ENCODE measurements at places on chromosomes 12 and 14.

GRCh38 chr14:100334904-100335303, 11.8 kb downstream of the SLC25A47 start:
- DNase-seq = no peak

GRCh38 chr12:70083677-70084020, 159.6 kb upstream of the CNOT2 start:
- DNase-seq = no peak

DNA sequence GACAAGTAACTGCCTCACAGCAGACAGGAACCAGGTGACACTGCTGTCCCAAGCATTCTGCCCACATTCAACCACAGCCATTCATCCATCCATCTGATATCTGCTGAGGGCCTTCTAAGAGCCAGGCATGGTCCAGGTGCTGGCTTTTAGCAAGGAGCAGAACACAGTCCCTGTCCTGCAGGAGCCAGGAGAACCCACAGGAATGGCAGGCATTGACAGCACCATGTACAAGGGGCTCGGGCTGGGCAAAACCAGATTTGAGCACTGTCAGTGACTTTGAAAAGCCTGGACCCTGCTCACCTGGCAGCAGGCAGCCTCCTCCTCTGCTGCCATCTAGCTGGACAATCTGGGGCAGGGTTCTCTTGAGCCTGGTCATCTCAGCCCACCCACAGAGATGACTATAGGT, 137.0 kb downstream of the ZFP36L1 start:
- DNase-seq = peak; percentile 46

DNA sequence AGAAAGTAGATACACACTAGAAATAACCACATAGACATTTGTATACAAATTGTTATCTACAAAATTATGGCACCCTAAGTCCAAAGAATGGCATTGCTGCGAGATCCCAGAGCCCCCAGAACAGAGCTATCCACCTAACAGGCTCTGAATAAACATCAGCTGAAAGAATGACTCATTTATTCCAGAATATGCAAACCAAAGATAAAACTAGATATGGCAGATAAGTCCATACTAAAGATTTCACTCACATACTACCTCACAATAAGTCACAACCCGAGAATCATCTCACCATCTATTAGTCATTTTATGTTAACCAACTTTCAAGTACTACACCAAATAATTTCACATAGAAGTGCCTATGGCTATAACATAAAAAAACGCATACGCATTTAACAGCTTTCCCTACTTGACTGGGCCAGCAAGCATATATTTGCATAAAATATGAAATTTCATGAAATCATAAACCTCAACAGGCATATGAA, 5.6 kb downstream of the CNIH1 start:
- DNase-seq = no peak

DNA sequence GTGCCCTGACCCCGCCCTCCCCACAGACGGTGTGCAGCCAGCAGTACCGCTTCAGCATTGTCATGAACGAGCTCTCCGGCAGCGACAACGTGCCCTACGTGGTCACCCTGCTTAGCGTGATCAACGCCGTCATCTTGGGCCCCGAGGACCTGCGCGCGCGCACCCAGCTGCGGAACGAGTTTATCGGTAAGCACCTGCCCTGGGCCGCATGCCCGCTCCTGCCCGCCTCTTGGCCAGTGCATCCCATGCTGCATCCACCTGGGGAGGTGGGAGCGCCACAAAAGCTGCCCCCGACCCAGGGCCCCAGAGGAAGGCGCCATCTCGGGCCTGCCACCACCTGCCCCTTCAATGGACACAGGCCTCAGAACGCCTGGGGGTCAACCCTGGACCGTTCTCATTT, 13.9 kb downstream of the INF2 start:
- no peak for DNase-seq

- DNase-seq = no peak
Measured at GRCh38 chr12:49126852-49127763, 4.1 kb downstream of the TUBA1B start.

- no peak for DNase-seq
Measured at GRCh38 chr12:93733928-93734327, 56.8 kb downstream of the CRADD start.

DNA sequence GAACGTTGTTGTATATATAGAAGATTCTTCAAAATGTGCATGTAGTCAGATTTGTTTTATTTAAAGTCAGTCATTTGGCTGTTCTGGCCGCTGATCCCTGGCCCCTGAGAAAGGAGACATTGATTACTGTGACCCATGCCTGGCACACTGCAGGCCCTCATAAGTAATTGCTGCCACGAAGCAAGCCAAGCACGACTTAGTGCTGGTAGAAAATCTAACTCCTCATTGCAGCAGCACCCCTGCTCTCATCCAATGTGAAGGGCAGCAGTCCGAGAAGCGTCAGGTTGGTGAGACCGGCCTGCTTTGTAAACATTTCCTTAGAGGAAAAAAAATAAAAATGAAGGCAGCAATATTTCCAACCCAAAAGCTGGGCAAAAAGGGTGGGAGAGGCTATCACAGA, 22.8 kb upstream of the TMTC2 start:
- DNase-seq = no peak

DNA sequence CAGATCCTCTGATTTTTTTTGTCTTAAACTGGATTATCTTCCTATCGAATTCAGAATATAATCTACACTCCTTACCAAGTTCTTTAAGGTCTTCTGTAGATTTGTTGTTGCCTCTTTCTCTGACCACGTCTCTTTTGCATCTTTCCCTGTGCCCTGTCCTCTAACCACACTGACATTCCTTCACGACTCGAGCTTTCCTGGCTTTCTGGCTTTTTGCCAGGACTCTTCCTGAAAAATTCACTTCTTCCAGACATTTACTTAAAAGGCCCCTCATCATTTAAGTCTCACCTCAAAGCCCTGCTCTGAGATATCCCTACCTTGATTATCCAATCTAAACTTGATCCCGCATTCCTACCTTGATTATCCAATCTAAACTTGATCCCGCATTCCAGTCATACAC, 422.3 kb upstream of the DCN start:
- DNase-seq = no peak

DNA sequence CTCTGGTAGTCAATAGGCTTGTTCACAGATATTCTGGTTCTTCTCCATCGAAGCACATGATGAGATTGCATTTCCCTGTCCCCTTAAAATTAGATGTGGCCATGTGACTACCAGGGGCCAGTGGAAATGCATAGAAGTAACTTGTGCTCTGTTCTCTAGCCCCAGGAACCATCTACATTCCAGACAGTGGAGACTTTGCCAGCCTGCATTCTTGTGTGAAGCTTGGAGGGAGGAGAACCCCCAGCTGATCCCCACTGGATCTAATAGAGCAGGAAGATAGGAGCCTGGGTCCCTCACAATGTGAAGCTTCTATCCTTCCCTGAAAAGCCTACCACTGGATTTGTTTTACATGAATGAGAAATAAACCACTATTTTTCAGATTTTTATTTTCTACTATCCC, 130.1 kb downstream of the KITLG start:
- DNase-seq = no peak

GRCh38 chr12:126493366-126494108, 1428.3 kb downstream of the AACS start:
- no peak for DNase-seq

DNA sequence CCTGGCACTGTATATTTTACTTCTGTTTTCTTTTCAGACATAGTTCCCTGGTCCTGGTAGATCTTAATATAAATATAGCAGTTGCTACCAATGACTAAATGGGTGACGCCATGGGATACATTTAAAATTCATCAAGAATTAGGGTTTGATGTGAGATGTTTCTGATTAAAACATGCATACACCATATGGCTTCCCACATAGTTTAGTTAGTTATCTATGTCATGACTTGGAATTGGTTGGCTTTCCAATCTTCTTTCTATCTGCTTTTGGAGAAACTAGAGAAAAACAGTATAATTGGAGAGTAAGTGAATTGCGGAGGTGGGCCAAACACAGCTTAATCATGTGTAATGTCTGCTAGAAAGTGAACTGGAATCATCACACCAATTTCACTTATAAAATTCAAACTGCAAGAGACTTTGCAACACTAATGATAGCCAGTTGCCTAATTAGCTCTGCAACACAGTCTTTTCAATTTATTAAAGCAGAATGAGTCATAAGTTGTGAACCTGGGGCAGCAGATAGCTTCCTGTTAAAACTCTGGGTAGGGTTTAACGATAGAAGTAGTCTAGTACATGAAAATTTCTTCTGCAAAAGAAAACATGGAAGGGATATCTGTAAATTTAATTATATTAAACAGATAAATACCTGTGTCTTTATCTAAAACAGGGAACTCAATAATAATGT, 295.2 kb downstream of the SLC16A7 start:
- DNase-seq = no peak

DNA sequence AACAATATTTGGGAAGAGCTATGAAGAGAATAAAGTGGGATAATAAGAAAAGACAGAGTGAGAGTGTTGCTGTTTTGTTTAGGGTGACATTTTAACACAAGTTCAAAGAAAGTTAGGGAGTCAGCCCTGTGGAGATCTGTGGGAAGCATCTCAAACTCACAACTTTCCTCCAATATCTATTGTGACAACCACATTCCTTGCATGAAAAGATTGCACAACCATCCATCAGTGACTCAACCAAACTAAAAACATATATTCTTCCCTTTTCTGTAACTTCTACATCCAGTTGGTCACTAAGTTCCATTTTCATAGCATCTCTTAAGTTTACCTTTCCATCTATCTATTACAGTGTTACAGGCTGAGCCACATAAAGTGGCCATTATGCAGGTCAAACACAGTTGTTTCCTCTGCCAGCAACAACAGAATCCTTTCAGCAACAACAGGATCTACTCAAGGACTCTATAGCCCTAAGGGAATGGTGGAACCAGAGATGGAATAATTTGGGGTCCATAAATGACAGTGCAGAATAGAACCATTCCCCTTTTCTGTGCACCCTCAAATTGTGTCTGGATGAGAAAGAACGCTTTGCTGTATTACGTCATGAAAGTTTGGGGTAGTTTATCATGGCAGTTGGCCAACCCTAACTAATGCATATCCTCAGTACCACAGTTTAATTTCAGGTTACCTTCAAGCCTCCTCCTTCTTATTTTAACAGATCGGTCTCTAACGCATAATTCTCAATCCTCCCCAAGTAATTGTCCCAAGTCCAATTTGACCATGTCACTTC, 118.8 kb downstream of the ST8SIA1 start:
- no peak for DNase-seq

- DNase-seq = no peak
Measured at GRCh38 chr12:125755512-125755911, 690.3 kb downstream of the AACS start.

- DNase-seq = no peak
Measured at GRCh38 chr12:57756406-57757341, 1.8 kb downstream of the MARCHF9 start.

DNA sequence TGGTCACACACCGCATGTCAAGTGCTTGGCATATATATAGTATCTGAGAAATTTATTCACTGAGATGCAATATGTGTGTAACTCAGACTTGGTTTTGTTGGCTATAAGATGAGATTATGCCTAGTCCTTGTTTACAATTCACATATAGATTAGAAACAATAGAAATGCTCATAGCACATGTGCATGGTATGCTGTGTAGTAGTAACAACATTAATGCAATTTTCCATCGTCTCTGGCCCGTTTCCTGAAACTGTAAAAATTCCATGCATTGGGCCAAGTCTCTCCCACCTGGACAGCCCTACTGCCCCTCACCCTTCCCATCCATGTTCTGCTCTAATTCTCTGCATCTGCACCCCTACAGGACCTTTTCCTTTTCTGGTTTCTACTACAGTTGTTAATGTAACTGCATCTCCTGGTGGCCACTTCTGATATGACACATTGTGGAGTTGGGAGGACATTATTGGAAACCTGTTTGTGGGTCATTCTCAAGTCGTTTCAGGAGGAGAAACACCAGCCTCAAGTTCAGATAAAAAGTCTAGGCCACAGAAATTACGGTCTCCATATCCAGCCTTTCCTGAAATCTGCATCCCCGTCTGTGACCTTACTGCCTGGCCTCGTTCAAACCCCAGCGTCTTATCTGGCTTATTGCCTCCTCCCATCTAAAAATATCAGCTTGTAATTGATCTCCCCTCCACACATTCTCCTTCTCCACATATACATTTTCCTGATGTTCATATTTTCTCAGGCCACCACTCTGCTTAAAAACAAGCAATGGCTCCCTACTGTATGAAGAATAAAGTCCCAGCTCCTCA, 37.5 kb downstream of the EMP1 start:
- DNase-seq = no peak

DNA sequence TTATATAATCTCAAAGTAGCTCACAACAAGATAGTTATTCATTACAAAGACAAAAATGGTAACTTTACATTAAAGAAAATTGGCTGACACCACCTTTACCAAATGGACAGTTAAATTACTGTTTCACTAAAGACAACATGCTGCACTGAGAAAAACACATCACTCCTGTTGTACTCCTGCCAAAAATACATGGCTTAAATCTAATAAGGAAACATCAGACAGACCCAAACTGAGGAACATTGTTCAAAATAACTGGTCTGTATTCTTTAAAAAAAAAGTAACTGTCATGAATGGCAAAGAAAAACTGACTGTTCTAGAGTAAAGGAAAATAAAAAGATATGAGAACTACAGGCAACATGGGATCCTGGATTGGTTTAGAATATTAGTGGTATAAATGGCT, 151.3 kb upstream of the DCN start:
- no peak for DNase-seq

GRCh38 chr12:104596134-104596799, 139.5 kb downstream of the CHST11 start:
- DNase-seq = no peak

GRCh38 chr12:90938451-90938850, 16.5 kb downstream of the CCER1 start:
- DNase-seq = no peak

- DNase-seq = no peak
Measured at GRCh38 chr12:45695606-45696005, 33.9 kb upstream of the ARID2 start.

DNA sequence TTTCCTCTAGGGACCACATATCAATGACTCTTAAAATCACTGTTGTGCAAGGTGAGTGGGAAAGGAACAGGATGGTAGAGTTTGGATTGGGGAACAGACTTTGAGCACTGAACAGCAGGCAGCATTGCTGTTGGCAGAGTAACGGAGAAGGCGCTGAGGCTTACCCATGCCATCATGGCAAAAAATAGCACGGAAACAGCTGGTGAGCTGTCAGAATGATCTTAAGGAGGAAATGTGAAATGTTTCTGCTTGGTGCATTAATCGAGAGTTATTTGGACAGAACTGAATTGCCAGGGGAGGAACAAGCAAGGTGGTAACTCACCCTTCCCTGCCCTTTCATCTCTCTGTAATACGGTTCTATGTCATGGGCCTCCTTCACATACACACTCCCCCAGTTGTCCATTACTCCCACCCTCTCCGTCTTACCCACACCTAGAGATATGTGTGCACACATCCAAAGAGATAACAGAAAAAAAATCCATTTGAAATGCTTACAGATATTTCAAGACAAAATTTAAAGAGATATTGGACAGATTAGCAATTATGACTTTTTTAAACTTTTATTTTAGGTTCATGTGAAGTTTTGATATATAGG, 572.5 kb downstream of the DIO2 start:
- no peak for DNase-seq

Measured in vagina (tissue), 2 donors.